Stimulated activated CD8-positive, alpha-beta memory T cell treated with anti-CD3 and anti-CD28 coated beads, Interleukin-15, amount 100 ng/mL, for 4 hours (primary cell): ENCODE measurements at places on chromosomes 7 and 10.

DNA sequence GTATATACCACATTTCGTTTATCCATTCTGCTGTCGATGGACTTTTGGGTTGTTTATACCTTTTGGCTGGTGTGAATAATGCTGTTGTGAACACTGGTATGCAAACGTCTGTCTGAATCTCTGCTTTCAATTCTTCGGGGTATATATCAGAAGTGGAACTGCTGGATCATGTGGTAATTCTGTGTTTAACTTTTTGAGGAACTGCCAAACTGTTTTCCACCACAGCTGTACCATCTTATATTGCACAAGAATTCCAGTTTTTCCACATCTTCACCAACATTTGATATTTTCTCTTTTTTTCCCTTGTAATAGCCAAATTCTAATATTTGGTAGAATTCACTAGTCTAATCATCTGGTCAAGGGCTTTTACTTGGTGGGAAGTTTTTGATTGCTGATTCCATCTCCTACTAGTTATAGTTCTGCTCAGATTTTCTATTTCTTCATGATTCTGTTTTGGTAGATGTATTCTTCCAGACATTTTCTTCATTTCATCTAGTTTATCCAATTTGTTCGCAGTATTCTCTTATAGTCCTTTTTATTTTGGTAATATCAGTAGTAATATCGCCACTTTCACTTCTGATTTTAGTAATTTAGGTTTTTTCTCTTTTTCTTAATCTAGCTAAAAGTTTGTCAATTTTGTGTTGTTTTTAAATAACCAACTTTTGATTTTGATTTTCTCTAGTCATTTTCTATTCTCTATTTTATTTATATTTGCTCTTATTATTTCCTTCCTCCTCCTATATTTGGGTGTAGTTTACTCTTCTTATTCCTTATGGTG lies 271.2 kb downstream of the ZEB1 start:
- no peak for DNase-seq

GRCh38 chr7:26213807-26214515 lies 12.4 kb downstream of the CBX3 start:
- no peak for DNase-seq

GRCh38 chr7:140161047-140161446 lies 15.7 kb downstream of the KDM7A start:
- no peak for DNase-seq

GRCh38 chr7:143374561-143374960 lies 6.6 kb upstream of the ZYX start:
- no peak for DNase-seq

DNA sequence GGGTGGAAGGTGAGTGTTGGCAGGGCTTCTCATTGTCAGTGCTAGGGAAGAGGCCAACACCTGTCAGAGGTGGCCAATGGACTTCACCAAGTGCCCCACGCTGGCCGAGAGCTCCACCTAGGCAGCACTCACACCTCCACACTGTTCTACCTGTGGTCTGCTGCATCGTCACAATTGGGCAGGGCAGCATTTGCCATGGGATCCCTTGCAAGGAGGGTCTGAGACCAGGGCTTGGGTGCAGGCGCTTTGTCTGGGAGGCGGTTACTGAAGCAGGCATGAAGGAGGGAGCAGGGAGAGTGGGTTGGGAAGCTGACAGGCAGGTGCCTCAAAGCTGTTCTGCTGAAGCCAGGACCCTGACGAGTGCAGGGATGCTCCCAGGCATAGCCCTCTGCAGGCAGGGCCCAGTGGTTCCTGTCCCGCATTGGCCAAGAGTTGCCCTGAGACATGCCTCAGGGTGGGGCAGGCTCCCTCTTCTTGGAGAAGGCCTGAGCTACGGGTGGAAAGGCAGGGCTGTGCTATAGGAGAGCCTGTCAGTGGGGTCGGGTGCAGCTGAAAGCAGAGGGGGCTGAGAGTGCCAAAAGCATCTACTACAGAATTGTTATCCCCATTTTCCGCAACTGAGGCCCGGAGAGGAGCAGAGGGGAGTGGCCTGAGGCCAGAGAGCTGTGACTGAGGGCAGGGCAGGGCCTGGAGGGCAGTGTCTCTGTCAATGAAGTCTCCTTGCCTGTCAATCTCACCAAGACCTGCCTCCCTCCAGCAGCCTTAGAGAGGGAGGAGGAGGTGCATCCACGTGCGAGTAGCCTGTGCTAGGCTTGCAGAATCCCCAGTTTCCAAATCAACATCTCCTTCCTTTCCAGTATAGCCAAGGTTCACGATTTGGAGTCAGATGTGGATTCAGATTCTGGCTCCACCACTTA lies 4.0 kb downstream of the RBP3 start:
- no peak for DNase-seq

- no peak for DNase-seq
These were observed 18.9 kb downstream of the ABI1 start for GRCh38 chr10:26841733-26842317.

DNA sequence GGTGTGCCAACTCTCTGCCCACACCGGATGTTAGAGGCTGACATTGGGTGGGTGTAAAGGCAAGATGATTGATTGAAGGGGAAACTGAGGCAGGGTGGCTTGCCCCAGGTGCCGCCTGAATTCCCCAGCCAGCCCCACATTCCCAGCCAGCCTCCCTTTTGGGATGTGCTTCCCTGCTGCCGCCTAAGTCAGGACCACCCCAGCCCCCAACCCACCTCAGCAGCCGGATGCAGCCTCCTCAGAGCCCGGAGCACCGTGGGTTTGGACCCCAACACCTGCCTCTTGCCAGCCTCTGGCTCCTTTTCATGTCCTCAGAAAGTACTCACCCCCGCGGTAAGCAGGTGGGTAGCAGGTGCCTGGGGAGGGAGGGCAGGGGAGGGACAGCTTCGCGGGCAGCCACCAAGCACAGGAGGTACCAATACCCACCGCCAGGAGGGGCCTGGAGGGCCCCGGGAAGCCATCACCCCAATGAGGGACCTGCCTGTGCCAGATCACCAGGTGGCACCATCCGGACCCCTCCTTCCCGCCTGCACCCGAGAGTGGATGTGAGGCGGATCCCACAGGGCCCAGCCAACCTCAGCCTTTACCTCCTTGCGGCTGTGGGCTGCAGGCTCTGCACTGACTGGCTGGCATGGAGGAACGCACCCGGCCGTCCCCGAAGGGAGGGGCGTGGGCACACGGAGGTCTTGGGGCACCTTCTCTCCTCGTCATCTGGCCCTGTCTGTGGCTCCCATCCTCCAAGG lies 60.5 kb downstream of the PWWP2B start:
- no peak for DNase-seq

- no peak for DNase-seq
These were observed 22.2 kb upstream of the PARP12 start for GRCh38 chr7:140084972-140085371.

- no peak for DNase-seq
These were observed 26.2 kb upstream of the PRPF18 start for GRCh38 chr10:13560597-13560996.

DNA sequence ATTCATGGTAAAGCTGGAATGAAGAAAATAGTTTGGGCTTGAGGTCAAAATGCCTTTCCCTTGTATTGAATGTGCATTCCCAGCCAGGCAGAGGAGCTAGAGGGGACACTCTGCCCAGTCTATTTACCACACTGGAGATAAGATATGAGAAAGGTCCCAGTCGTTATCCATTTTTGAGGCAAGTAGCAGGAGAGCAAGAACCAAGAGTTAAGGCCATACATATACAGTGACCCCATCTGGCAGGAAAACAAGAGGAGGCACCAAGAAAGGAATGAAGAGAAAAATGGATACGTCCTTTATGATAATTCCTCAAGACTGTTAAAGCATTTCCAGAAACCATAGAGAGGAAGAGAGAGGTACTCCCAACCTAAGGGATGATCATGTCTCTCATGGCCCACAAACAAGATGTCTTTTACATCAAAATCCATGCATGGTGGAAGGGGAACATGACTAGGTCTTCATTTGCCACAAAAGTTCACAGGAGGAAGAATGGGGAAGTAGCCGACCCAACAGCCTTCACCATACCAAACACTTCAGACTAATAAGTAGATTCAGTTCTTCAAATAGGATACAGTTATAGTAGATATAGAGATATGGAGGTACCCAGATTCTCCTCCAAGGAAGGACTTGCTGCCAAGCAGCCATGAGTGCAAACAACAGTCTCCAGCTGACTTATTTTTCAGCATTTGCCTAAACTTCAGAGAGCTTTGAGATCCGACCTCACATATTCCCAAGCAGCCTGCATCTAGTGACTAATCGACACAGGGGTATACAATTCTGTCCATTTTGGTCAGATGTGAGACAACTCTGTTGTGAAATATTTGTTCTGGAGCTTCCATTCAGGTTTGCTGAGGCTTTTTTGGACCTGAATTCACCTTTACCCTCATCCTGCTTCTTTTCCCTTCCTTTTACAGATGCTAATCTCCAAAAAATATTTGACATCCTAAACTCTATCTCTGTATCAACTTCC lies 61.1 kb upstream of the CCDC71L start:
- no peak for DNase-seq

DNA sequence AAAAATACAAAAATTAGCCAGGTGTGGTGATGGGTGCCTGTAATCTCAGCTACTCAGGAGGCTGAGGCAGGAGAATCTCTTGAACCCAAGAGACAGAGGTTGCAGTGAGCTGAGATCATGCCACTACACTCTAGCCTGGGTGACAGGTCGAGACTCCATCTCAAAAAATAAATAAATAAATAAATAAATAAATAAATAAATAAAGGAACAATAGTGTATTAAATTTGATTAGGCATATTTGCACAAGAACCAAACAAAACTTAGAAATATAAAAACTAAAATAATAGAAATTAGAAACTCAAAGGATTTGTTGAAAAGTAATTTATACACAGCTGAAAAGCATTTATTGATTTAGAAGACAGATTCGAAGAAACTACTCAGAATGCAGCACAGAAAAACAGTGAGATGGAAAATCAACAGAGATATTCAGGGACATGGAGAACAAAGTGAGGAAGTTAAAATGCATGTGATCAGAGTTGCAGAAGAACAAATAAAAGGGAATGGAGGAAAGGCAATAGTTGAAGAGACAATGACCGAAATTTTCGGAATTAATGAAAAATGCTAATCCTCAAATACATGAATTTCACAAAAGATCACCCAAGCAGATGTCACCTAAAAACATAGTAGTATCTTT lies 17.7 kb downstream of the IFIT3 start:
- no peak for DNase-seq

- no peak for DNase-seq
These were observed 52.0 kb downstream of the JAZF1 start for GRCh38 chr7:28128608-28129007.

- no peak for DNase-seq
These were observed 27.7 kb downstream of the ZNF775 start for GRCh38 chr7:150406567-150407421.
